Activated CD8-positive, alpha-beta T cell treated with anti-CD3 and anti-CD28 coated beads, Interleukin-2, amount 10 ng/mL, durations not matched to agents 7 days and 5 days (primary cell): ENCODE measurements at places on chromosomes 1 and 21. TPM values are rescaled to one million over a fixed set of nuclear protein-coding genes. Genes with fewer than 3 reads are reported as not detected.

- DNase-seq = no peak
Measured at GRCh38 chr21:42747746-42748351, 94.4 kb downstream of the PDE9A start.

- DNase-seq = no peak
Measured at GRCh38 chr21:30146558-30147282, 19.9 kb downstream of the CLDN17 start.

- DNase-seq = no peak
Measured at GRCh38 chr1:212958175-212958574, 7.8 kb downstream of the VASH2 start.

DNA sequence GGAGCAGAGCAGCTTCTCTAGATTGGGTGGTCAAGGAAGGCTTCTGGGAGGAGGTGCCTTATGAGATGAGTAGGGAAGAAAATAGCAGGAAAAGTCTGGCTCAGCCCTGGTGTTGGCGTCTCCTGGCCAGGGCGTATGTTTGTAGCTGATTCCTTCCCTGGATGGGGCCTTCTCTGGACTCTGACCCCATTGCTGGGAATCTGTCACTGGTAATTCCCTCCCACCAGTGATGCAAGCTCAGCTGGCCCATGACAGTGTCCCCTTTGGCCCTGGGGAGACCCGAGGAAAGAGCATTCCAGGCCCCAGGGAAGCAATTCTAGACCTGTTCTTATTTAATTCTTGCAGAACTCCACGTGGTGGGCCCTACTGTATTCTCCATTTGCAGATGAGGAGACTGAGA lies 20.7 kb downstream of the IGSF21 start:
- no peak for DNase-seq

DNA sequence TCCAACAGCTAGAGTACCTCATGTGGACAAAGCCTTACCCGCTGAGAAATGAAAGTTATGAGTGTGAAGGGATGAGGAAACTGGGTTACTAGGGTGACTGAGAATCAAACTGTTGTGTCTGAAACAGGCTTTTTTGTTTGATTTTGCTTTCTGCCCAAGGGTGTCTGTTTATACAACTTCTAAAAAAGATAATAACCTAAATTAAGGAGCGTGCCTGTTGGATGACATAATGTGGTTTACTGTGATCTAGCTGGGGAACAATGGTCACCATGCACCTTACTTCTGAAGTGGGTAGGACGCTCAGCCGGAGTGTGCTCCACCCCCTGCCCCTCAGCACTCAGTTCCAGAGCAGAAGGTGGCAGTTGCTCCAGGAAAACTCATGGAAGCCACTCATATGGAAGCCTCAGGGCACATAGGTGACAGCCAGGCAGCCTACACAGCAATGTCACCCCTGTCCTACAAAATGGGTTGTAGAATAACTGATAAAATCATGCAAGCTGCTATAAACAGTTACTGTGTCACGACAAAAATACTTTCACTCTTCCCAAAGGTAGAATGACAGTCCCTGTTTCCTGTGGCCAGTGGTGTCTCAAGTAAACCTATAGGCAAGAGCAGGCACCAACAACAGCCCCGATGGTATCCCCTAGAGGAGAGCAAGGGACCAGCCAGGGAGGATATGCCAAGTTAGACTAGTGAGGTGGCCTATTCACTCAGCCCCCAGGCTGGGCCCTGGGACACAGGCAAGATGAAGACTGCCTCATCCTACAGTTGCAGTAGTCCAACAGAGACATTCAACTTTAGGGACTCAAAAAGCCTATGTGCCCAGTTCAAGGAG lies 29.3 kb downstream of the SIPA1L2 start:
- no peak for DNase-seq

TPTE gene
- not detected for total RNA-seq

C2CD4D gene
- 0.26 TPM for total RNA-seq
